GM19239 (cell line): ENCODE measurements at places on chromosomes 13 and 19.

GRCh38 chr13:53042877-53043276, 14.3 kb downstream of the OLFM4 start:
- no peak for DNase-seq

- no peak for DNase-seq
These were observed 218.0 kb downstream of the RGCC start for GRCh38 chr13:41675306-41675705.

GRCh38 chr19:13011653-13012389, 16.5 kb downstream of the NFIX start:
- DNase-seq: no peak

- DNase-seq: no peak
These were observed 3.2 kb downstream of the ZNF787 start for GRCh38 chr19:56117889-56118288.

DNA sequence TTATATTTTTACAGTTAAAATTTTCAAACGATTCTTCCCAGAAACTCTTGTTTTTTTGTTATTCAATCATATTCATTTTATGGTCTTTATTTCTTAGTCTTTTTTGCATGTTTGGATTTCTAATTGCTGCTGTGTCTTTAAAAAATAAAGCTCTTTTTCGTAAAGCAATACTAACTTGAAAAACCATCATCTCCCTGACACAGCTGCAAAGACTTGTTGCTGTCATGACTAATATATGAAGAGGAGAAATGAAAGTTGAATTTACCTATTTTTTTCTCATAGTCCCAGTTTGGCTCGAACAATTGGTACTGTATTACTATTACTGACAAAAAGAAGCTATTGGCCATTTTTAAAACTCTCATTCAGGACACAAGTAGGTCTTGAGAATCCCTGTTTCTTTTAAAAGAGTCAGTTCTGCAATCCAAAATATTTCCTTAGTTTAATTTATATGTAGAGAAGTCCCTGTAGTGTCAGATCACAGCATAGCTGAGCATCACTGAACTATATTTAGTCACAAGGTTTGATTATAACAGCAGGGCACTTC, 12.1 kb upstream of the SPART start:
- no peak for DNase-seq

GRCh38 chr13:57123681-57124080, 17.0 kb upstream of the PRR20A start:
- no peak for DNase-seq

DNA sequence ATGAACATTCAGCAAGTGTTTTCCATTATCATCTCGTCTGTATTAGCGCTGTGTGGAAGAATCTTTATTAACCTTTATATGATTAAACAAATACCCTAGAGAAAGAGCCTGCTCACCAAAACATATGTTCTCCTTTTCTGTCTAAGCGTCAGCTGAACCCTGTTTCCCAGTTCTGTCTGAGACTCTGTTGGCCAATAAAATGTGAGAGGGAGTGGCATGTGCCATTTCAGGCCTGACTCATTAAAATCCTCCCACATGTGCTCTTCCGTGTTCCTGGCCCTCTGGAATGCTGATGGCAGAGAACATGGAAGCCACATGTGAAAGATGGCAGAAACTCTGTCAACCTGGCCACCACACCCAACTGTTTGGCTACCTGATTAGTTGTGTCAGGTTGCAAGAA, 181.9 kb upstream of the EDNRB start:
- DNase-seq: no peak

GRCh38 chr13:42992764-42993122, 702 bp upstream of the EPSTI1 start:
- no peak for DNase-seq

DNA sequence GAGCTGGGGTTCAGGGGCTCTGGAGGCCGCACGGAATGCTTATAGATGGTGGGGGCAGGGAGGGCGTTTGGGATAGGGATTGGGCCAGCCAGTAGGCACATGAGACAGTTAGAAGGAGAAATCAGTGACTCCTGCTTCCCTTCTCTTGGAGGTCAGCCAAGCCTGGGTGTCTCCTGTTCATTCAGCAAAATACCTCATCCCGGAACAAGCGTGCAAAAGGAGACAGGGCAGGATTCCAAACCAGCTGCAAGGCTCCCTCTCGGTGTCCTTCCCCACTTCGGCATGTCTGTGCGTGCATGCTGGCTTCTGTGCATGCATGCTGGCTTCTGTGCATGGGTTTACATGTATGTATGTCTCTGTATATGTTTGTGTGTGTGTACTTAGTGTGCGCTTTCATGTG, 37.3 kb upstream of the PEPD start:
- no peak for DNase-seq

- no peak for DNase-seq
These were observed 28.8 kb downstream of the FOXO1 start for GRCh38 chr13:40637643-40638042.

- DNase-seq: no peak
These were observed 121.1 kb downstream of the FLT1 start for GRCh38 chr13:28373810-28374209.

GRCh38 chr13:22229916-22230315, 559.0 kb downstream of the FGF9 start:
- DNase-seq: no peak

- DNase-seq: no peak
These were observed 513.6 kb downstream of the PCDH9 start for GRCh38 chr13:66716538-66716937.

GRCh38 chr19:18833141-18833476, 1.4 kb downstream of the UPF1 start:
- DNase-seq: no peak

GRCh38 chr19:30037835-30038234, 95.8 kb downstream of the URI1 start:
- DNase-seq: no peak

GRCh38 chr19:39106194-39106593, 19.4 kb upstream of the PAK4 start:
- no peak for DNase-seq

DNA sequence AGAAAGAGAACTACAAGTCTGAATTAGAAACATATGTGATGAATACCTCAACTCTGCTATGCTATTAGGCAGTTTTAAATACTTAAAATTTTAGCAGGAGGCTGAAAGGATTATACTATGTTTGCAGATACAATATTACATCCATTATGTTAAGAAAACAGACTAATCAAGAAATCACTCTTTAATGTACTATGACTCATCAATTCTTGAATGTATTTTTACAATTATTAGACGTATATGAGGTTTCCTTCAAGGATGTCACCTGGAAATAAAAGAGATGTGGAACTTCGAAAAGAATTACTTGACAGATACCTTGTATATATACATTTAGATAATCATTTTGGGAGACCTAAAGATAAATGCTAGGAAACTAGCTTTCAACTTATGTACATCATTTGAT, 835.6 kb upstream of the MIR17HG start:
- no peak for DNase-seq

DNA sequence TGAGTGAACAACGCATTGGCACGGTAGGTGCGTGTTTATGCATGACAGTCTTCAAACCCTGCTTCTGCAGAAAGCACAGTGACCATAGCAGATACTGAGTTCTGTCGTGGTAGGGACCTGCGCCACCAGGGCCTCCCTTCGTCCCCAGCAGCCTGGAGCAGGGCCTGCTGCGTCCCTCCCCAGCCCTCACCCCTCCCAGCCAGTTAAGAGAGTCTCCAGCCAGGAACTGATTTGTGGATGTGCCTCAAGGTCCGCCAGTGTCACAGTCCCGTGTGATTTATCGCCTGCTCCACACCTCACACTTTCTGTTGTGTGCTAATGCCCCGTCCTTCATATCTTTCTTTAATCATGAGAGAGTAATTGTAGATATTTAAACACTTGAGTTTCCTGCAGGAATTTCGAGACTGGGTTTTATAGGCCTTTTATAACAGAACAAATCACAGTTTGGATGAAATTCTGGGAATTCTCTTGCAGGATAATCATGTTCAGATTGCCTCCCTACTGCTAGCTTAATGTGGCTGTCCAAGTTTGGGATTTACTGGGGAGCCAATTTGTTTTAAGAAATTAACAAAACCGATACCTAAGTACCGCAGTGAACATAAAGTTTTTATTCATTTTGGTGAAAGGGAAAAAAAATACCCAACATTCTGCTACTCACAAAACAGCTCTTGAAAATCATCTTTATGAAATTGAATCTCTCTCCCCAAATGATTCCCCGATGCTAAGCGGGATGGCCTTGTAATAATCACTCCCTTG, 438.6 kb downstream of the TSHZ3 start:
- no peak for DNase-seq

GRCh38 chr19:1181606-1182005, 7.5 kb upstream of the SBNO2 start:
- no peak for DNase-seq

- DNase-seq: no peak
These were observed 16.0 kb upstream of the CLN5 start for GRCh38 chr13:76975863-76976262.

DNA sequence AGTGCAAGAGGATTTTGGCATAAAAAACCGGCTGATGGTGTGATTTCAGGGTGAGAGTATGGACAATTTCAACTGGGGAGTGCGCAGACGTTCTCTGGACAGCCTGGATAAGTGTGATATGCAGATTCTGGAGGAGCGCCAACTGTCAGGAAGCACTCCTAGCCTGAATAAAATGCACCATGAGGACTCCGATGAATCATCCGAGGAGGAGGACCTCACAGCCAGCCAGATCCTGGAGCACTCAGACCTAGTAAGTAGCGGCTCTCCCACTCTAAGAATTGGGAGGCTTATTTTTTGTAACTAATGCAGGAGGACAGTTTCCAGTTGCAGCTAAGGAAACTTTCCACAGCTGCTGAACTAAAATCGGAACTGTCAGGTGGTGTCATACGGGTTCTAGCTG, 53.6 kb downstream of the ZAR1L start:
- DNase-seq: no peak

- DNase-seq: no peak
These were observed 13.1 kb downstream of the LRCH1 start for GRCh38 chr13:46565808-46566750.

DNA sequence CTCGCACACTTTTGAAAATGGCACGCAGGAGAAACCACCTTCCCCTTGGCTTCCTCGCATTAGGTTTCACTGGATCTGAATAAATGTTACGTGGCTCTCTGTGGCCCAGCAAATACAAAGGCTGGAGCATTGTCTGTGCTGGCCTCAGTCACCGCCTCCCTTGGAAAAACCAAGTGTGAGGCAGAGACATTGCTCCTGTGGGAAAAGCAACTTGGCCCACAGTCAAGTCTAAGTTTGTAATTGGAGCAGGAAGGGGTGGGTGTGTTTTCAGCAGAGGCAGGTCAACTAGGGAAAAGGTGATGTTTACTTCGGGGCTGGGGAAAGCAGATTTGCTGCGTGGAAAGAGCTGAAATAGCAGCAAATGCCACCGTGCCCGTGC, 101.6 kb downstream of the IRS2 start:
- DNase-seq: no peak

DNA sequence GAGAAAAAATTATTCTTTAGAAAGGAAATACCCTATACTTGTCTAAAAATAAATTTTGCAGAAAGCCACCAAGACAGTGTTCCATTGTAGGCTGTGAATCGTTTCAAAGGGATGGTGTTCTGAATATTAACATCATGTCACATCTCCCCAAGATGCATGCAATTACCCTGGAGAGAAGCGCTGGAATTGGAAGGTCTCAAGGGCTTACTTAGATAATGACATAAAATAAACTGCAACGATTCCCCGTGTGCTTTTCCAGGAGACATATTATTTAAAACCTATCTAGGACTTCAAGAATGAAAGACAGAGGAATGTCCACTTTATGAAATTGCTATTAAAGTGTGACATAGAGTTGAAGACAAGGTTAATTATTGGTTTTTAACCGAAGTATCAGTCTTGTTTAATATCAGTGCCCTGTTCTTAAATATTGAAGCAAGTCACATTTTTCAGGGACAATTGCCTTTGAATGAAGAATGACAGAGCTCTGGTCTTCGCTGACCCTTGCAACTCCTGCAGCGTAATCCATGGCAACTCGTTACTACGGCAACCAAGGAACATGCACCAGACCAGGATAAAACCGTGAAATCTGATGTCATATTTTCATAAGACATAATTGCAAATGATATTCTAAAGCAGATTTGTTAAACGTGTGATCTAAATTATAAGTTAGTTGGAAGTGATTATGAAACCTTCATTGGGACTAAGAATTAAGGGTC, 91.7 kb downstream of the EFNB2 start:
- no peak for DNase-seq

DNA sequence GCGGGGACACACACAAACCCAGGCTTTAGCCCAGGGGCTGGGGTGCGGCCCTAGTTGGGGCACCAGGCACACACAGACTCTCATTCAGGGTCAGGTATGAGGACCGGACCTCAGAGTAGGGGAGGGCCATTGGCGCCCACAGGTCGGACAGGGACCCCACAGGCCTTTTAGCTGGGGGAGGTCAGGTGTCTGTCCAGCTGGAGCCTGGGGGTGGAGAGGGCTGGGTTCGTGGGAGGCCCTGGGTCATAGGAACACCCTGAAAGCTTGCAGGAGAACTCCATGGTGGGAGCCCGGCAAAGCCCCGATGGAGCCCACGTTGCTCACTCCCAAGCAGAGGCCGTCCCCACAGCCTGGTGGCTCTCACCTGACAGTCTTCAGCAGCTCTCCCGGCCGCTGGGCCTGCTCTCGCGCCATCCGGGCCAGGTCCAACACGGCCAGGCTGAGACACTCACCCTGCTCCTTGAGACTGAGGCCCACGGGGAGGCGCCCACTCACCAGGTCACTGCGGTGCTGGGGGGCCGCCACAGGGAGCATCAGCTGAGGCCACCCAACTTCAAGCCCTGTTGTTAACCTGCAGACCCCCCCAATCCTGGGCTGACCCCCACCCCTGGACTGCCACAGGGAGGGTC, 5.0 kb downstream of the JAK3 start:
- no peak for DNase-seq

DNA sequence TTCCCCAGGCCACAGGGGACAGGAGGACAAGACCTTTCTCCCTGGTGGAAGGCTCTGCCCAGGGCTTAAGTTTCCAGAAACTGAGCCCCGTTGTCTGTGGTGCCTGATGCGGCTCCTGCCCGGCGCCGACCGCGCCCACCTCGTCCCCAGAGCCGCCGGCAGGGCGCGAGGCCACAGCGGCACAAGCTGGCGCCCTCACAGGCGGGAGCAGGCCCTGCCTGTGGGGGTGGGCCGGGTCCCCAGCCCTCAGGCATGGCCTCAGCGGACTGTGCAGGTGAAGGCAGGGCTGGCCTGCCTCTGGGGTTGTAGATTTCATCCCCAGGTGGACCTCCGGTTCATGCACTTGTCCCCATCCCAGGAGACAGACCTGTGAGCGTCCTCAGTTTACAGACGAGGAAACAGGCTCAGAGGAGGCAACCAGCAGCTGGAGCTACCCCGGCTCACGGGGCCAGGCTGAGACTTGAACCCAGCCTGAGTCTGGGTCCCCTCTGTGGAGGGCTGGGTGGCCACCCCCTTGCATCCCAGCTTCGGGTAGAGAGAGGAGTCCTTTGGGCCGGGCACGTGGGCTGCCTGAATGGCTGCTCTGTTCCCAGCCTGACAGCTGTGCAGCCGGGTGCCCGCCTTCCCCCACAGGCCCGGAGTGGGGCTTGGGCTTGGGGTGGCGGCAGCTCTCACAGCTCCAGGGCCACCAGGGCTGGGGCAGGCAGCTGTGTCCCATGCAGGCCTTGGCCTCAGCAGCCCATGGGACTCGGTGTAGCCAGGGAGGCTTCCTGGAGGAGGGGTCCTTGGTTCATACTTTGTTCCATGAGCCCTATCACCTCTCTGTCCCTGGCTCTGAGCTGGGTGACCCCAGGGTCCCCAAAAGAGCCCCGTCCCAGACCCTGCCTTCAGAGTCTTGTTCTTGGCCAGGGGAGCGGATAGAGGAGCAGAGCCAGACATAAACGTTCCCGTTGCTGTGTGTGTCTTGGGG, 26.8 kb downstream of the PIAS4 start:
- DNase-seq: no peak
